ENCODE measurements at places on chromosomes 1 and 21.

GRCh38 chr1:65048335-65048734 is 82.0 kb upstream of the JAK1 start:
- DNase-seq = no peak

DNA sequence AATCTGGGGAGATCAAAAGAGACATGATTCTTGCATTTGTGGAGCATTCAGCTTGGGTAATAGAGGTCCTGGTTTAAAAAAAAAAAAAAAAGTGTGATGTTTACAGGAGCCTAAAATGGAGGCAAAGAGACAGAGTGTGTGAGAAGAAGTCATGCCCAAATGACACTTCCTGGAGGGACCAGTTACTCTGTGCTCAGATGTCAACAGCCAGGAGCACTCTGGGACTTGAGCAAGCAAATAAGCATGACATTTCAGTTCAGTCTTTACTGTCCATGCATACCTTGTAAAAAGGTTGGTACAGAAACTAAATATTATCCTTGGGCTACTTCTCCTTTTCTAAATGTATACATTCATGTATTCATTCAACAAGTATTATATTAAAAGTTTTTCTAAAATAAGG is 25.2 kb upstream of the ADGRL2 start:
- DNase-seq = no peak

- no peak for DNase-seq
These were observed 72.7 kb downstream of the GALNT2 start for GRCh38 chr1:230139741-230140140.

DNA sequence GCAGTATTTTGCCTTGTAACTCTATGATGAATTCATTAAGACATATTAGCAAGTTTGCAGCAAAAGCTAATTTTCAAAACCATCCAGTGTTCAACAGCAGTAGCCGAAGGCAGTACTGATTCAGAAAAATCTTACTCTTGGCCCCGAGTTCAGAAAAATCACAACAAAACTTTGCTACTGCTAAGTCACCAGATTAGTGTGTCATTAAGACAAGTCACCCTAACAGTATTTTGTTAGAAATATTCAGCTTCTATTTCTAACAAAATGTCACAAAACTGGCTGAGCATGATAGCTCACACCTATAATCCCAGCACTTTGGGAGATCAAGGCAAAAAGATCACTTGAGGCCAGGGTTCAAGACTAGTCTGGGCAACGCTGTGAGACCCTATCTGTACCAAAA is 8.2 kb downstream of the GTF2B start:
- DNase-seq = no peak

- DNase-seq = no peak
These were observed 41.6 kb downstream of the ABL2 start for GRCh38 chr1:179187735-179188471.

- DNase-seq = no peak
These were observed 238.7 kb downstream of the OLFM3 start for GRCh38 chr1:101757985-101758384.

DNA sequence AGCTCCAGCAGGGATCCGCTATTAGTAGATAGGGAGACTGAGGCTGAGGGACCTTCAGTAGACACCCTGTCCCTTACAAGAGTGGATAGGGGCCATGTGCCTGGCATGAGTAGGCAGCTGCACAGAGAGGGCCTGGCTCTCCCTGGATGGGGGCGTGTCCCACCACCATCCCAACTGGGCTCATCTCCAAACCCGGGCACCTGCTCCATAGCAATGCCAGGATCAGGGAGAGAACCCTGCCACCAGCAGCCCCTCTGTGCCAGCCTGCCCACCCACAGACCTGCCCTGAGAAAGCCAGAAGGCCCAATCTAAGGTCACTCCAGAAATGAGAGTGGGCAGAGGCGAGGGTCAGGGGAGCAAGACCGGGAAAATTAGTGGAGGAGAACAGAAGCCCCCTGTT is 121.3 kb downstream of the GRIK3 start:
- DNase-seq = no peak

DNA sequence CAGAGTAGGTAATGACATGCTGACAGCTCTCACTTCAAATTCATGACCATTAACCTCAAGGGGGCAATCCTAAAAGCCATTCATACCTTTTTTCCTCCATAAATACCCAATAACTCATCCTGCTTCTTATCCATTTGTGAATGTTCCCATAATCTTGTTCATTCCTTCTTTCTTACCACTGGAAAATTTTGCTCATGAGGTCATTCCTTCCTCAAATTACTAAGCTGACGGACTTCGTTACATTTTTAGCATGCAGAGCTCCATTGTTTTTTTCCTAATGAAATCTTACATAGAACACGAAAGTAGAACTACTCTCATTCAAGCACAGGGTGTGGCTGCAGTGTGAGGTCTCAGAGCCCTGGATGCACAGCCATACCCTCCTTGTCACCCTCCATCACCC is 276.5 kb upstream of the DPYD start:
- no peak for DNase-seq

DNA sequence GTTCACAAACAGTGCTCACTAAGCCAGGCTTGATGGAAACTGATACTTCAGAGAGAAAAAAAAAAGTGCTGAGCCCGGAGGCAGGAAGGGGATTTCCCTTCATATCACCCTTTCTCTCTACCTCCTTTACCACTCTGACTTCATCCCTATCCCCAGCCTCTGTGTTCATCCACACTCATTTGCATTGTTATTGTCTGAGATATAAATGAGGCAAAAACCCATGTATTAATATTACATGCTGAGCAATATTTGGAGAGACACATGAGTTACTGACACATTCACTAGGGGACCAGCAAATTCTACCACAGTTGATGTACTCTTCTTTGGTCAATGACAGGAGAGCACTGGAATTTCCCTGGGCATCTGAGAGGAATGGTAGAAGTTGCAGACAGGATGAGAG is 175.8 kb downstream of the TNFSF18 start:
- DNase-seq = no peak

DNA sequence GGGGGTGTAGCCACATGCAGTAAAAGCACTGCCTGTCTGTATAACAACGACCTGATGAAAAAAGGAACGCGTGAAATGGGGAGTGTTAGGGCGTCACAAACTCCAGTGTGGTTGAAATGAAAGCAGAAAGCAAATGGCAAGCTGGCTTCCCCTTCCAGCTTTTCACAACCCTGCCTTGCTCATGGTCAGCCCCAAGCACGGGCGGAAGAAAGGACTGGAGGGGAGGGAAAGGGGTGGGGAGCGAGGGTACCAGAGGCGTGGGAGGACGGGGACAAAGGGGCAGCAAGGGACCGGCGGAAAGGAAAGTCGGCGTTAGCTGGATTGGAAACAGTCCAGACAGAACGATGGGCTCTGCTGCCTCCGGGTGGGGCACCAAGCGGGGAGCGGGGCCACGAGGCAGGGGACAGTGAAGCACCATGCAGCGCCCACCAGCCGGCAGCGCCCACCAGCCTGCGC is 9.6 kb downstream of the VPS26C start:
- DNase-seq = no peak
